COR-L47 (cell line): ENCODE measurements at places on chromosomes 1 and 21.

GRCh38 chr21:45403825-45404729 is 888 bp upstream of the COL18A1 start:
- DNase-seq = no peak

DNA sequence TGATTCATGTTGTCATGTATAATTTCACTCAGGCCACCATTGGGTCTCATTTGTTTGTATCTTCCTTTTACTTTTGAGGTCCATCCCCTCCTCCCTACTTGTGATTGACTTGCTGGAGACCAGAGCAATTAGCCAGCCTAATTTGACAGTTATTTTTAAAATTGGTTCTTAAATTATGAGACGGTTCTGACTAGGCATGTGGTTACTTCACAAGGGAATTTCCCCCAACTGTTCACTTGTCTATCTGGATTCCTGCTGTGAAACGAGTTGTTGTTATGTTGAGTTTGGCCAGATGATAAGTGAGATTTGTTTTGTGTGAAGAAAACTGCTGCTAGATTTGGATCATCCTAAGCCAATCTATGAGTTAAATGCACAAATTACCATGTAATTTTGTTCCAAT is 359.1 kb downstream of the BARHL2 start:
- peak; percentile 87 for DNase-seq

DNA sequence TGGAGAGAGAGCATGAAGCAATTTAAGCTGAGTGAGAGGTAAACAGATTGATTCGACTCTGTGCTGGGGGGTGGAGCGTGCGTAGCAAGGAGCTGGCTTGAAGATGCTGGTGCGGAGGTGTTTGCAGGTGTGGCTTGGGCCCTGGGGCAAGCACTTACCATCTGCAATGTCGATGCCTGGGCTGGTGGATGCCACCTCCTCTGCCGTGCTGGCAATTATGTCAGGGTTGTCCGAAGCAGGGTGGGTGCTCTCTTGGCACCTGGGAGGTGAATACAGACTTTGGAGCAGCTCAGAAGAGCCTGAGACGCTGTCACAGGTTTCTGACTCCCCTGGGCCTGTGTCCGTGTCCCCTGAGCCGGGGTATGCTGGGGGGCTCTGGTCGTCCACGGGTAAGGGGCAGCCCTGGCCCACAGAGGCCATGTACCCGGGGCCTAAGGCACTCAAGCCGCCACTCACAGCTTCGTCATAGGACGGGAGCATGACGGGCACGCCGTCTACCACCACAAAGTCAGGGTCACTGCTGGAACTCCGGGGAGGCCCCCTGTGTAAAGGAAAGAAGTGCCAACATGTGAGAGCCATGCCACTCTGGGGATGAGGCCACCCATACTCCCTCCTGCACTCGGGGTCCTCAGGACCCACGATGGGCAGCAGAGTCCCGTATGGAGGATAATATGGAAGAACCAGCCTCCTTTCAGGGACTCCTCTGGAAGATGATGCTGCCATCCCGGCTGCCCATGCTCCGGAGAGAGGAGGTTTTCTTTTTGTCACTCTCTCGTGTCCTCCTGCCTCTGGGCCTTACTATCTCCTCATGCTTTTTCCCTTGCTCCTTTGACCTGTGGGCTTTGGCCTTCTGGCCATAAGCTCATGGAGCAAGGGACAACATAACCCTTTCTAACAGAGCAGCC is 80.3 kb upstream of the TLR5 start:
- DNase-seq = no peak

DNA sequence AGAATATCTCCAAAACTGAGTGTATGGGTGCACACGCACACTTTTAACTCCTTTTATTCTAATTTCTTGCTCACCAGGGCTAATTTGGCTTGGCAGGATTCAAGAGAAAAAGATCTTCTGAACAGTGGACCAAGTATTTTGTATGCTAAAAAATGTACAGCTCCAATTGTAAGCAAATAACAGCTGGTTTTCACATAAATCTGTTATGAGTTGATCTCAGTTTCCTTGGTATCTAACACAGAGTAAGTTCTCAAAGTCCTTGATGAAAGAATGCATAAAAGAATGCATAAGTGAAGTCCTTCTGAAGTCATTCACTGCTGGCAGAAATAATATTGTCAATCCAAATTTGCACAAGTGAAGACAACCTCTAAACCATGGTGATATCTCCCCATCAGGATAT is 213.0 kb downstream of the OMA1 start:
- no peak for DNase-seq
